WTC11 (cell line): ENCODE measurements at places on chromosomes 4 and X.
A peak's percentile ranks its signal among the peaks of the same experiment; 100 is the strongest.

- no peak for DNase-seq
Measured at GRCh38 chr4:40710484-40711254, 39.1 kb upstream of the NSUN7 start.

GRCh38 chr4:143424276-143424675, 87.6 kb downstream of the GAB1 start:
- DNase-seq, result no peak

DNA sequence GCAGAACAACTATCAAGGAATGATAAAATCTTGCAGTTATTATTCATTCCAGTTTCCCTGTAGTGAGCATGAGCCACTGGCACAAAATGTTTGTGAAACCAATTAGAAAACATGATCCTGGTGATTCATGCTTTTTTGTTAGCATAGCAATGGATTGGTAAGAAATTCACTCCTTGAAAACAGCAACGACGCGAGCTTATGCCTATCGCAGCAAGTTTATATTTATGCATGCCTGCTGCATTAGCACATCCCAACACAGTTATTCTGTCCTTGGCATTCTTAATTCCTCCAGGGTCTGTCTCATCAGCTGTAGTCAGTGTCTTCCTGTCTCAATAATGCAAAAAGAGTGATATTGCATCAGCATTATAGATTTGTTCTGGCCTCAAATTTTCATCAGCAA, 975.9 kb downstream of the STIM2 start:
- no peak for DNase-seq

DNA sequence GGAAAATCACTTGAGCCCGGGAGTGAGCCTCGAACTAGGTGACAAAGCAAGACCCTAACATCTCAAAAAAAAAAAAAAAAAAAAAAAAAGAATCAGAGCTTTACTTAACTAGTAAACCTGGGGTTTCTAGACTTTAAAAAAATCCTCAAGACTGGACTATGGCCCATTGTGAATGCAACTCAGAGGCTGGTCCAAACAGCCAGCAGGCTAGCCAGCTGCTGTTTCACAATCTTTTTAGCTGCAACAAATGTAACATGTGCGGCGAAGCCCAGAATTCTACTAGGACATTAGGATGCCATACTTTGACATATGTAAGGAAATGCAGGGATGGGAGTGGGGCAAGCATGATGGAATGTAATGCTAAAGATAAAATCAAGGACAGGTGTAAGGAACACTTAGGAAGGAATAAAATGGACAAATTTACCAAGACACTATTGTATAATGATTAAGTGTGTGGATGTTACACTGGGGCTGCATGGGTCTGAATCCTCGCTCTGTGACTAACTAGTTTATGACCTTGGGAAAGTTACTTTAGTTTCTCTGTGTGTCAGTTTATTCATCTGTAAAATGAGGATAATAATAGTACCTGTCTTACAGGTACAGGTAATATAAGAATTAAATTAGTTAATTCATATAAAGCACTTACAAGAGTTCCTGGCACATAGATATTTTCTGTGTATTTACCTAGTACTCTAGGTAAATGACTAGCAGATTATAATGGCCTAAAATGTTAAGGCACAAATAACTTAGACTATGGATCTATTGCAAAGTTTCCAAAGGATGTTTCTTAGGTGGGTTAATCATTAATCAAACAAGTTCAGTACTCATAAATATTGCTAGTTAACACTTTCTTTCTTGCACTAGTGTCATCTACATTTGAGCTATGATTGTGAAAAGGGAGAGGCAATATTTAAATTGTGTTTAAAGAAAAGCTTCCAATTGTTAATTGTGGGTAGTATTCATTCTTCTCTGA, 49.5 kb downstream of the HELQ start:
- DNase-seq, result no peak

- DNase-seq, result no peak
Measured at GRCh38 chrX:16702700-16703599, 9.5 kb downstream of the CTPS2 start.

GRCh38 chrX:1025413-1025812, 187.0 kb downstream of the CRLF2 start:
- no peak for DNase-seq

DNA sequence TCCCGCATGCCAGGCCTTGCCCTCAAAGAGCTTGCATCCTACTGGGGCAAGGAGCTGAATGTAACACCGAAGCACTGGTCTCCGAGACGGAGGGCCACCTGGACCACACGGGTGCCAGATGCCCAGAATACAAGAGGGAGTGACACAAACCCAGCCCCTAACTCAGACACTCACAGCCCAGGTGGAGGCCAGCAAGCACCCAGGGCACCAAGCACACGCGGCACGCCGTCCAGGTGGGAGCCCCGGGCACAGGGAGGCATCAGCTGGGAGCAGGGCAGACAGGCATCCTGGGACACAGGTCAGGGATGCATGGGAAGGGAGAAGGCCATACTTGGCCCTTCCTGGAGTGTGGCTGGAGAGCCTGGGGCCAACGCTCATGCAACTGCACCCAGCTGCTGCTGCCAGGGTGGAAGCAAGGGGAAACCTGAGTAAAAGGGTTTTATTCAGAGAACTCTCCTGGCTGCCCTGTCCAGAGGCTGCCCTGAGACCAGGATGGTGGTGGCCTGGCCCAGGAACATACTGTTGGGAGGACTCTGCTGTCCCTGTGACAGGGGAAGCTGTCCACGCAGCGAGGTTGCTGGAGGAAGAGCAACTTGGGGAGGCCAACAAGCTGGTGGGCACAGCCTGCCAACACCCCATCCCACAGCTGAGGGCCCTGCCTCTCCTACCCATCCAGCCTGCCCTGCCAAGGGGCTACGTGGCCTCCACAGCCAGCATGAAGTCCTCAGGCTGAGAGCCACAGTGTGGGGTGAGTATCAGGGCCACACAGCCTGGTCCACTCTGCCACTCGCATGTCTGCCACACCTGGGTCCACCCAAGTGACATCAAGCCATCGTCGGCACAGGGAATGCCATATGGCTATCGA, 22.2 kb upstream of the PPP2R2C start:
- no peak for DNase-seq

DNA sequence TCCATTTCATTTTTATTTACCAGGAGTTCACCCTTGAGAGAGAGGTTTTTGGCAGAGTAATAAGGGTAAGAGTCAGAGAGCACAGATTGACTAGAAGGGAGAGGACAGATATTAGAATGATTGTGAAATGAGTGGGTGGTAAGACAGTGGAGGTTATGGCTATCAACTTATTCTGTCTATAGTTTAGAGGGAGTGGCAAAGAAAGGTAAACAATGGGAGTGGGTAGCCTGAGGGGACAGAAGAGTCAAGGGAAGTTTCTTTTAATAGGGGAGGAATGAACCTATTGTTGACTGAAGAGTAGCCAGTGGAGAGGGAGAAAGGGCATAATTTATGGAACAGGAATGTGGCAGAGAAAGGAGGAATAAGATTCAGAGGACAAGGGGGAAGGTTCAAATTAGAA, 186.5 kb upstream of the NRK start:
- no peak for DNase-seq

- DNase-seq, result no peak
Measured at GRCh38 chr4:159791334-159791733, 688.5 kb downstream of the RAPGEF2 start.

DNA sequence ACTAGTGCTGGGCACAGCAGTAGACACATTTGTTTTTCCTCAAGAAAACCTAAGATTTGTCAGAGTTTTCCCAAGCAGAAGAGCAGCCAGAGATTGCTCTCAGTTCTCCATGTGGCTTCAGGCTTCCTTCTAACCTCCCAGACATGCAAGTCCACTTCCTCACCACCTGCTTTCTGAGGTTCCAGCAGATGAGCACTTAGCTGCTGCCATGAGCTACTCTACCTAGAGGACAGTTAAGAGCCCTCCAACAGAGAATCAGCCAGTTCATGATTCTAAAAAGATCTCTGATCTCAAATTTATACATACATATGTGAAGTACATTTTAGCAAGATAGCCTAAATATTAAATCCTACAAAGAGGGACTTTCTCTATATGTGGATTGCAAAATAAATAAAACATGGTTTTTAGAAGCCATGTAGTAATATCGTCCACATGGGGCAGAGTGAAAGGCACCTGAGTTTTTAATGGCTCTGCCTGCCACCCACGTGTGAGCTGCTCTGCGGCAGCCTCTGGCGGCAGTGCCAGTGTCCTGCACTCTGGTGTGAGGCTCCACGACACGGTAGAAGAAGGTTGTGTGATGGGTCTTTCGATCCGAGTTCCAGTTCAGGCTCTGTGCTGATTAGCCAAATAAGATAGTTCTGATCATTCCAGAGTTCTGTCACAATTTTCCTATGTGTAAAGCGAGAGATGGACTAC, 10.3 kb downstream of the CYP4V2 start:
- DNase-seq, result peak; percentile 53
